ENCODE measurements at places on chromosomes 7 and 10. TPM values are rescaled to one million over a fixed set of nuclear protein-coding genes. Genes with fewer than 3 reads are reported as not detected.

The GRID2IP gene
- 0.15 TPM for total RNA-seq

The TAS2R5 gene
- not detected for total RNA-seq

The SPDYE16 gene
- not detected for total RNA-seq

The IL15RA gene
- 6.1 TPM for total RNA-seq

The PIK3CG gene
- total RNA-seq = not detected

The RGR gene
- not detected for total RNA-seq

The C10orf62 gene
- total RNA-seq = not detected

The XRCC2 gene
- total RNA-seq = 3.1 TPM

The ZNF425 gene
- 1.0 TPM for total RNA-seq

The EBLN1 gene
- not detected for total RNA-seq

The KCNH2 gene
- total RNA-seq = 0.15 TPM

The CH25H gene
- total RNA-seq = 0.30 TPM

Data from bronchus fibroblast of lung (primary cell).